ENCODE measurements at places on chromosomes 13 and 19.
A peak's percentile ranks its signal among the peaks of the same experiment; 100 is the strongest.

DNA sequence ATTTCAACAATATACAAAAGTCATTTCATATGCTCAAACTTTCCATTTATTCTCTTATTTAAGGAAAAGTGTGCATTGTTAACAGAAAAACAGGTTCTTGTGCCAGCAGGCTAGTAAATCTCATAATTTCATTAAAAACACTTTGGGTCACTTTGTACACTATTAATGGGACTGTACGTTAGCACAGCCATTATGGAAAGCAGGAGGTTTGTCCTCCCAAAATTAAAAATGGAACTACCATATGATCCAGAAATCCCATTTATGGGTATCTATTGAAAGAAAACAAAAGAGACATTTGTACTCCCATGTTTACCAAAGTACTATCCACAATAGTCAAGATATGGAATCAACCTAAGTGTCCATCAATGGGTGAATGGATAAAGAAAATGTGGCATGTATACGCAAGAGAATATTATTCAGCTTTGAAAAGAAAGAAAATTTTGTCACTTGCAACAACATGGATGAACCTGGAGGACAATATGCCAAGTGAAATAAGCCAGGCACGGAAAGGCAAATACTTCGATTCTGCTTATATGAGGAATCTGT is 8.4 kb upstream of the SIGLEC6 start:
- DNase-seq: no peak

DNA sequence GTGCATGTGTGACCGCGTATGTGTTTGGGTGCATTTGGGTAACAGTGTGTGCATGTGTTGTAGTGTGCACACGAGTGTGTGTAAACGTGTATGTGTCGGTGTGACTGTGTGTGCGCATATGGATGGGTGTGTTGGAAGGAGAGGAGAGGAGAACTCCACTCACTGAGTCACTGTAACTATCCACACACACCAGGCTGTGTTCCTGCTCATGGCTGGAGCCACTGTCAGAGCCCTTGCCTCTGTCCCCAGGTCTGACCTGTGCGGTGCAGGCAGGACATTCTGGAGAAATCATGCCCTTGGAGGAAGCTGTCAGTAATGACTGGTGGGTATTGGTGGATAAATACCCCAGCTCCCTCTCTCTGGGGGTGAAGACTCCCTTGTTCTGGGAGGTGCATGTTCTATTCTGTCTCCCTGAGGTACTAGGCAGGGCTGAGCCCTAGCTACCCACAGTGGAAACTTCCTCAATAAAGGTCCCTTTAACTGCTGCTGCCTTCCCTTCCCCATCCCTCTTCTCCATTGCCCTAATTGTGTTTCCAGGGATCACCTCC is 48.4 kb downstream of the CYP4F22 start:
- no peak for DNase-seq

DNA sequence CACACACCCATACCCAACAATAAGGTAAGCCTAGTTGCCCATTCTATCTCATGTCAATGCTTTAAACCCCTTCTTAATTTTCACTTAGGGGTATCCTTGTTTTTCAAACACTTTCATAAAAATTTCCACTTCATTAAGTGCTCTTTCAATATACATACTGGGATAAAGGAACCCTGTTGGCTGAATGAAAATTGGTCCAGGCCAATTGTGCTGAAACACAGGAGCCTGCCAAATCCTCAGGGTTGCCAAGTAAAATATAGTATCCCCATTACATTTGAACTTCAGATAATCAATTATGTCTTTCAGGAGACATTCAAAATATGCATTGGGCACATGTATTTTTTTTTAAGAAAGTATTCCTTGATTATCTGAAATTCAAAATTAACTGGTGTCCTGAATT is 1131.1 kb downstream of the SLITRK1 start:
- DNase-seq: no peak

GRCh38 chr13:40599747-40600146 is 66.7 kb downstream of the FOXO1 start:
- DNase-seq: no peak

DNA sequence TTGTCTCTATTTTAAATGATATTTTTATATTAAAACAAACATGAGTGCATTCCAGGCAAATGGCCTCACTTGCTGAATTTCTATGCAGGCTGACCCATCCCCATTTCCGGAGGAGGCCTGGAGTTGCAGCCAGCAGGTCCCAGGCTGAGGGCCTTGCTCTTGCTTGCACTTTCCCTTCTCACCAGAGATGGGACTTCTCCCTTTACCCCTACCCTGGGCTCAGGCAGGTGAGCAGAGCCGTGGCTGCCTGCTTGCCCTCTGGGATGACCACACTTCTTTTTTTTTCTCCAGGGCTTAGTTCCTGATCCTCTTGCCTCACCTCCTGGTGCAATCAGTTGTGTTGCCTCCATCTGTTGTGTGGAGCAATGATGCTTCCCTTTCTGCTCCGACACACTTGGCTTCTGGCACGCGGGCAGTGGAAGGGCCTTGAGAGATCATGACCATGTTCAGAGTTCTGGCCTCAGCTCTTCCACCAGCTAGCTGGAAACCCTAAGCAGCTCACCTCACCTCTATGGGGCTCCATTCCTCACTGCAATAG is 11.1 kb upstream of the OLFM4 start:
- DNase-seq: no peak

GRCh38 chr19:45508417-45508860 is 1.2 kb downstream of the VASP start:
- DNase-seq: no peak

DNA sequence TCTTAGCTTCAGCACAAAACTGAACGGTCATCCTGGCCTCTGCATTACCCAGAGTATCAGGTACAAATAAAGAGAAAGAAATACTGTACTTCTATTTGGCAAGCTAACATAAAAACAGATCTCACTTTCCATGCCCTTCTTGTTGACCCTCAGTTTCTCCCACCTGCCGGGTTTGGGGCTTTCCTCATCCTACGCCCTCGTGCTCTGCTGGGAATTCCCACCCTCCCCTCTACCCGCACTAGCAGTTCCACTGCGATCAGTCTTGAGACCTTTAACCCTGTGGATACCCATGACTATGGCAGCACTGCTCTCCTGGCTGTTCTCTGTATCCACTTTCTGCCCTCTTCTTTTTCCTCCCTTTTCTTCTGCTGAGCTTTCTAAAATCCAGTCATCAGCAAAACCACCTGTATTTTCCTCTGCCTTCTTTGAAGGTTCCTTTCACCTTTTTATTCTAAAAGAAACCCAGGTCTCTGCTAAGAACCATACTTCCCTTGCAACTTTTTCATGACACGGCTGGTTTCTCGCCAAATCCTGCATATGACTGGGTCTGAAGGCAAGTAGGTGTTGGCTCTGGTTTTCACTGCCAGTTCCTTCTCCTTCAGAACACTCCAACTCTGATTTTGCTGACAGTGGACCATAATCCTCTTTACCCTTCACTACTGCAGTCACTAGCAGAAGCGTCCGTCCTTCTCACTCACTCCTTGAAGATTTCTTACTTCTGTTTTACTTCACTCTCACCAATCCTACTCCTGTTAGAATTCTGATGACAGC is 99.4 kb downstream of the MIPEP start:
- no peak for DNase-seq

- DNase-seq: peak; percentile 45
Measured at GRCh38 chr19:3132971-3133792, 2.7 kb upstream of the GNA15 start.

DNA sequence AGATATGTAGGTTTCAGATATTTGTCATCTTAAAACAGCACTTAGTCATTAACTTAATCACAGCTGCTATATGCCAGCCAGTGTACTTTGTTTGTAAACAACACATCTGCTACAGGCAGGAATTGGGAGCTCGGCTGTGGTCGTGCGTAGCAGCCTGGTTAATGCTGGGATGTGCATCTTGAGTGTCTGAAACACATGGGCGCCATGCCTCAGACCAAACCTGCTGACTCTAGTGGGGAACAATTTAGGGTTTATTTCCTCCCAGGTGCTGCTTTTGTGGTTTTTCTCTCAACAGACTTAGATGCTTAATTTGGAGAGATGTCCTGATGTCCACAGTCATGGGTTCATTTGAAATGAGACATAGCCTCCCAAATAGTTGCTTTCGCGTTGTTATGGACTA is 238.5 kb upstream of the TMTC4 start:
- DNase-seq: no peak

DNA sequence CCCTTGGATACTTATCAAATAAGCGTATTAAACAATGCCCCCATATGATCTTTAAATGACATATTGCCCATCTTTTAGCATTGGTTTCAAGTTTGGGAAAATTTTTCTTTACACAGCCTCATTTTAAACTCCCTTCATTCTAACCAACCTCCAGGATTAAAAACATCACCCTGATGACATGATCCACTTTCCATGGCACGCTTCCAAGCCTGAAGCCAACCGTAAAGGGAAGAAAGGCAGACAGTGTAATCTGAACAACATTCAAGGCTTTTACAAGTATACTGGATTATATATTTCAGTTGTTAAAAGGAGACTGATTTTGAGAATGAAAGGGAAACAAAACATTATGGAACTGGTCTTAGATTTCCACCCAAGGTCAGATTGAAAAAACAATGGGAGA is 1721.9 kb downstream of the OLFM4 start:
- DNase-seq: no peak

- DNase-seq: no peak
Measured at GRCh38 chr19:39401549-39402345, 4.9 kb upstream of the ZFP36 start.

DNA sequence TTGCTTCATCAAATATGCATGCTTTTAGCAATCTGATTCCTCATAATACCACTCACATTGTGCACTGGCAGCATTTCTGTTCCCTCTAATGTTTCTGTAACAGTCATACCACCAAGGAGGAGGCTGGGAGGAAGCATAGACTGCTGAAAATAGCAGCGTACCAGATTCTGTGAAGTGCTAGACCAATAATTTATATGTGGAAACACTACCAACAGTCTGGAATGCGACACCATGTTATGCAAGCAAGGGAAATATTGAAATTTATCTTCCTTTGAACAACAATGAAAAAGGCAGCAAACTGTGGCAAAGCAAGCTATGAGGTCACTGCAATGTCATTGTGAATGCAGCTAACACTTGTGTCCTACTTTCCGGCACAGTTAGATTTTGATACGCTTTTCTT is 1388.0 kb downstream of the EFNB2 start:
- DNase-seq: no peak

- DNase-seq: no peak
Measured at GRCh38 chr13:68046903-68047302, 816.8 kb upstream of the PCDH9 start.

DNA sequence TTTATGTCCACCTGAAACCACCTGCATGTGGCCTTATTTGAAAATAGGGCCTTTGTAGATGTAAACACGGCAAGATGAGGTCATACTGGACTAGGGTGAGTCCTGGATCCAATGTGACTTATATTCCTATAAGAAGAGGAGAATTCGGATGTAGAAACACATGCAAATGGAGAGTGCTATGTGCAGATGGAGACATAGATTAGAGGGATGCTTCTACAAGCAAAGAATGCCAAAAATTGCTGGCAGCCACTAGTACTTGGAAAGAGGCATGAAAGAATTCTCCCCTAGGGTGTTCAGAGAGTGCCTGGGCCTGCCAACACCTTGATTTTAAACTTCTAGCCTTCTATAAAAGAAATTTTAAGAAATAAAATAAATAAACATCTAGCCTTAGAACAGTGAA is 226.1 kb downstream of the RFC3 start:
- DNase-seq: no peak

GRCh38 chr19:38993271-38993670 is 17.7 kb upstream of the FBXO17 start:
- no peak for DNase-seq

GRCh38 chr13:93413972-93414717 is 187.5 kb downstream of the GPC6 start:
- no peak for DNase-seq

GRCh38 chr19:55389386-55390317 is 3.9 kb downstream of the RPL28 start:
- no peak for DNase-seq

All from stimulated activated CD8-positive, alpha-beta memory T cell treated with anti-CD3 and anti-CD28 coated beads, Interleukin-7, amount 100 ng/mL, for 1 hour (primary cell).